ENCODE measurements at places on chromosomes 6 and 20.

- DNase-seq: no peak
These were observed 29.2 kb downstream of the MBOAT1 start for GRCh38 chr6:20182926-20183521.

GRCh38 chr20:31856516-31856915 is 11.1 kb upstream of the FOXS1 start:
- DNase-seq: no peak

DNA sequence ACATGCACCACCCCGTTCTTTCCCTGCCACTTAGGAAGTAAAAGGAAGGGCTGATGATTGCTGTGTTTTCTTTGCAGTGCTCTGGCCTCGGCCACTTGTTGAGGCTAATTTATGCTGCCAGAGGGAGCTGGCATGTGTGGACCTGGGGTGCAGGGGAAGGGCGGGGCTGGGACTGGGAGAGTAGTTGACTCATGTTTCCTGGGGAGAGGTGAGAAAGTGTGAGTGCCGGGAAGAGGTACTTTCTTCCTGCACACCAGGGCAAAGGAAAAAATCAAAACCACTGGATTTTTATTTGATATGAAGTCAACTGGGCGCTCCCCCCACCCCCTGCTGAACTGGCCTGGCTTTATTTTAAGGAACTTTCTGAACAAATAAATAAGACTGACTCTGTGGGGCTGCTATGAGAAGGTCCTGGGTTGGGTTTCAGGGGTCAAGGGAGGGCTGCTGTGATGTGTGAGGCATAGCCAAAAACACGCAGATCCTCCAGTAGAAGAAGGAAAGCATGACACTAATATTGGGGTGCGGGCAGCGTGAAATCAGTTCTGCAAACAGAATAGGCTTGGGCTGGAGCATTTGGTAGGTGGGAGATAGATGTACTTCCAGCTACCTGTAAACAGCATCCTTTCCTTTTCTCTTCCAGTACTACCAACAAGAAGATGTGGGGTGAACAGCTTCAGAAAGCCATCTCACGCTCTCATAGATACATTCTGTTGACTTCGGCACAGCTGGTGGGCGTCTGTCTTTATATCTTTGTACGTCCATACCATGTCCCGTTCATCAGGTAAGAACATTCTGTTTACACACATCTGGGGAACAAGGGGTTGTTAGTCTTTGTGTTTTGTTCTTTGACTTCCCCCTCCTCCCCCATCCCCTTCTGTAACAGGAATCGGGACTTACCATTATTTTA is 87.5 kb downstream of the SYNJ2 start:
- no peak for DNase-seq

GRCh38 chr6:74939721-74940620 is 265.9 kb downstream of the COL12A1 start:
- no peak for DNase-seq

- DNase-seq: no peak
These were observed 7.6 kb downstream of the PTPN1 start for GRCh38 chr20:50517817-50518154.

DNA sequence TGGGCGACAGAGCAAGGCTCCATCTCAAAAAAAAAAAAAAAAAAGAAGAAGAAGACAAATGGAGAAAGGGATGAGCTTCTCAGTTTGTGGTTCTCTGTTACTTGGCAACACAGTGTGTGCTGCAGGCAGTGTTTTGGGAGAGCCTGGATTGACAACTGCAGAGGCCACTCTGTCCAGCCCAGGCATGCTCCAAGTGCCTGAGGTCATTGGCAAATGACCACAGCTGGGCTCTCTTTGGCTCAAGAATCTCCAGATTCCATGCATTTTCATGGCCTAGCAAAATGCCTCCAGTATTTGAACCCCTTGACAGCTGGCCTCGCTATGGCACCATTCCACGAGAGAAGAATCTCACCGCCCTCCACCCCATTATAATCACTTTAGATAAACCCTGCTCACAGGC is 126.2 kb downstream of the ANKRD60 start:
- DNase-seq: no peak

- no peak for DNase-seq
These were observed 241.8 kb downstream of the ANKRD60 start for GRCh38 chr20:57986666-57987065.

DNA sequence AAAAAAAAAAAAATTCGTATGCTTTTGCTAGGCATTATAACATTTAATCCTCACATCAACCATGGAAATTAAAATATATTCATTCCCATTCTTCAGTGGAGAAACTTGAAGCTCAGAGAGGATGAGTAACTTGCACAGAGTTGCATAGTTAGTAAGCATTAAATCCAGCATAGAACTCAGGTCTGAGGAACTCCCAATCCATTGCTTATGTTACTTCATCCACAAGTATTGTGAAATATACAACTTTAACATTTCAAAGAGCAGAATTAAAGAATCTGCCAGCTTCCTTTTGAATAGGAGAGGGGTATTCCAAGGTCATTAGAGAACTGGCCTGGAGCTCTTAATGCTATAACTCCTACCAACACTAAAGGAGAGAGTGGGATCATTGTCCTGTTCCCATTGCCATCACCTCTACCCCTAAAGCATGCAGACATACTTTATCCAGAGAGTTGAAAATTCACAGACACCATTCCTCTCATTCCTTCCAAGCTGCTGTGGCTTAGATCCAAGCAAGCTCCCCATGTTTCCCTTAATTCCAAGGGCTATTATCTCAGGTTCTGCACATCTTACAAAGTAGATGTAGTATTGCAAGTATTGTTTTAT is 91.9 kb downstream of the FLRT3 start:
- DNase-seq: no peak

DNA sequence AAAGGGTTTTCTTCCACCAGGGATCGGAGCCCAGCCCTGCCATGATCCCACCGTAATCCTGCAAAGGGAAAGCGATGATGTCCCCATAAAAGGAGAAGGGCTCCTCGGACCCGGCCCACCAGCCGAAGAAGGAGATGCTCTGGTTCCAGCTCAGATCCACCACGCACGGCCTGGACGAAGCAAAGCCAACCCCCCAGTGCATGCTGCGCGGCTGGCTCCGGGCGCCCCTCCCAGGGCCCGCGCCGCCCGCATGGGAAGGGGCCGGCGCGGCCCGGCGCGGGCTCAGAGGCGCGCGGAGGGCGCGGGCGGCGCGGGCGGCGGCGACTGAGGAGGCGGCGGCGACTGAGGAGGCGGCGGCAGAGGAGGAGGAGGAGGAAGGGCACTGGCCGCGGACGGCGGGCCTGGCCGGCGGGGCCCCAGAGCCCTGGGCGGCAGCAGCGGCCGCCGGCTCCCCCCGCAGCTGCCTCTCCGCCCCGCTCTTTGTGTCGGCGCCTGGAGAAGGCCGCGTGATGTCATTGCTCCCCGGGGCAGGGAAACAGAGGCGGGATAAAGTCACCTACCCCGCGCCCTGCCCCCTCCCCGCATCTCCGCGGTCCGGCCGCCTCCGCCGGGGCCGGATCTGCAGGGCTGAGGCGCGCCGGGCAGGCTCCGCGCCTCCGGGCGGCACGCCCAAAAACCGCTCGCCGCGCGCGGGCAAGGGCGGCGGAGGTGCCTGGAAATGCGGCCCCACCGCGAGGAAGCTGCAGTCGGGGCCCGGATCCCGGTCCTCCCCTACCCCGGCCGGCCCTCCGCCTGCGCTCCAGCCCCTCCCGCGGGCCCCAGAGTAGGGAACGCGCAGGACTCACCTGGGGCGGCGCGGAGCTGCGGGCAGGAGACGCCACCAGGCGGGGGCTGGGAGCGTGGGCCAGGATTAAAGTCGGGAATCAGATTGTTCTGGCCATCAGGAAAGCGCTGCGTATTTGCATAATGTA is at the start of gene FAXC:
Gene FAXC (minus strand): TSS at position 504 of the 971 bp plus-strand sequence. CDS start 302 bp downstream, at position 202.
- peak; percentile 30 for DNase-seq

- no peak for DNase-seq
These were observed 35.0 kb upstream of the MDGA1 start for GRCh38 chr6:37732688-37733087.

DNA sequence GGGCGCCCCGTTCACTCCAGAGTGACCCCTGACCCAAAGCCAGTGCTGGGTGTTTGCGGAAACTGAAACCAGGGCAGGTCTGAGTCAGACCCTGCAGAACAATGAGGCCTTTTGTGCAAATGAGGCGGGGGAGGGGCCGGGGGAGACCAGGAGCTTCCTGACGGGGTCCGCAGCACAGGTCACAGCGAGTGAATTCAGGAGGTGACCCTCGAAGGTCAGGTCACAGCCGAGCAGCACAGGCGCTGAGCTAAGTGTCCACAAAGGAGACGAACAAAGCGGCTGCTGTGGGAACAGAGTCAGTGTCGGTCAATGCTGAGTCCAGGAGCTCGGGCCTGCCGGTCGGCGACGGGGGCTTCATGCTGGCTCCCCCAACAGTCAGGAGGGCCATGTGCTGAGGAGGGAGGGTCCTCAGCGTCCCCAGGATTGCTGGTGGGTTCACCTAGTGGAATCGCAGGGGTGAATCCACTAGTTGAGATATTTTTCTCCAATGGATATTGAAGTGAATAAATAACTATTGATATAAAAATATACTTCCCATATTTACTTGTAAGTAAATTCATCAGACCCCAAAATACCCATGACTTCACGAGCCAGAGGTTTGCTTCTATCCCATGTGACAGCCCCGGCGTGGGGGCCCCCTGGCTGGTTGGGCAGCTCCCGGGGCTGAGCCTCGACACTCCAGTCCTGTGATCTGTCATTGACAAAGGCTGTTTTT is 188.4 kb upstream of the SULF2 start:
- DNase-seq: no peak

DNA sequence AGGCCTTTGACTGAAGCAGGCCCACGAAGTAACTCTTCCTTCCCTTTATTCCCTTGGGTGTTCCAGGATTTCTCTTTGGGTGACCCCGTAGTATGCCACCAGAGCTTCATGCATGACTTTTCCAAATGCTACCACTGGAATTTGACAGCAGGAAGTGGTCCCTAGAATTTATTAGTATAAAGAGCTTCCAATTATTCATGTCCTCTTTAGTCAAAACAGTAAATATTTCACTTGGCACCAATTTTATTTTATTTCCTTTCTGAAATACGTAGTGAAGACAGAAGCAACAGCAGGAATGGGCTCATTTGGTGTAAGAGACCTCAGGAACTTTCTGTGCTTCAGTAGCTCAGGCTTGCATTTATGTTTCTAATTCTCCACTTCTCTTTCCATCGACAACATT is 151.3 kb downstream of the LCA5 start:
- peak; percentile 18 for DNase-seq

DNA sequence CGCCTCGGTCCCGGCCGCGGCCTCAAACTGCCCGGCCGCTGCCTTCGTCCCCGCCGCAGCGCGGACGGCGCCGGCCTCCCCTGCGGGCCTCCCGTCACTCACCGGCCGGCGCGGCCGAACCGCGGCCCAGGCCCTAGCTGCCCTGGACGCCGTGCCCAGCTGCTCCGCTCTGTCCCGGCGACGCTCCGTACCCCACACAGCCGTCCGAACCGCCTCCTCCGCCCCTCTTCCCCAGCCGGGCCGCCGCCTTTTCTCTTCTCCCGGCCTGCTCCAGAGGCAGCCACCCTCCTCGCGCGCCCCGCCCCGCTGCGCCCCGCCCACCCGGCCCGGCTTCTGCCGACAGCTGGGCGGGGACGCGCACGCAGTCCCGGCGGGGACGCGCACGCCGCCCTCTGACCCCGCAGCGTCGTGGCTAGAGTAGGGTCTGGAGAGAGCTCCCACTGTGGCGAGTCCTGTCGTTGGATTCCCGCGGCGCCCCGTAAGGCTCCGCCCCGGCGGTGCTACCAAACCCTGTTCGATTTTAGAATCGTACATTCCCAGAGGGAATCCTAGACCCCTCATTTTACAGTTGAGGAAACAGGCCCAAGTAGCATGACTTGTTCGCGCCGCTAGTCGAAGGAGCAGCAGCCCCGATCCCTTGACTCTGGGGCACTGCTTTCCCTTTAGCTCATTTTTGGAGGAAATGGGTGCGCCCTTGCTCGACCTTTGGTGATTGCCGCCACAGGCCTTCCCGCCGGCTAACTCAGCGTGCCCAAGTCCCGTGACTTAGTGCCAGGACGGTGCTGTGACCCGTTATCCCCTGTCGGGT is at the start of gene FBXO30:
Gene FBXO30 (minus strand): TSS at position 295 of the 808 bp plus-strand sequence. CDS start 8,390 bp downstream, outside the sequence.
- DNase-seq: peak; percentile 91

DNA sequence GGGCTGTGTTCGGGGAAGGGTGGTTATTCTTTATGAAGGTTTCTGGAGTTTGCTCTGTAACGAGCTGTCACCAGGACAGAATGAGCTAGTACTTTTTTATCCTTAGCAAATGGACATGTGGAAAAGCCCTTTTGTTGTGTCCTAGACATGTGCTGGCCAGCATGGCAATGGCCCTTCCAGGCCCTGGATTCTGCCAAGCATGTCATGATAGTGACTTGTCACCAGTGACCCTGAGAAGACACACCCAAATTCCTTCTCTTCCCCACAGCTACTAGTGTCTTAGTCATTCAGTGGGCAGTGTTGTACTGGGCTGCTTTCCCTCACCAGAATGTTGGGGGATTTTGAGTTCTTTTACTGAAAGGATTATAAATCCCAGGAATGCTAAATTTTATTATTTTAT is 74.0 kb upstream of the XRN2 start:
- DNase-seq: no peak

GRCh38 chr6:137820425-137820824 is 46.6 kb upstream of the TNFAIP3 start:
- DNase-seq: no peak

DNA sequence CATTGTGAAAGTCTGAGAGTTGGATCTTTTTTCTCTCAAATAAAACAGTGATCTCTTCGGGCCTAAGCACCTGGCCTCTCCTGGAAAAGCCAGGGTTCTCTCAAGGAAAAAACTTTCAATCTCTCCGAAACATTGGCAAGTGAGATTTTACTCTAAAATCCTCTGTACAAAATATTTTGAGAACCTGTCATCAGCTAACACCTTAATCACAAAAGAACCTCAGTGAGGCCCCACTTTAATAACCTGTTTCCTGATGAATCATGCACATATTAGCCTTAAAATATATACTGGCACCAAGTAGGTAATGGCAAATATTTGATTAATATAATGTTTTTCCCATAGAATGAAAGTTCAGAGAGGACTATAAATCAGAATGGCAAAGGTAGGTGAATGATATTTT is 177.9 kb downstream of the FRK start:
- no peak for DNase-seq

- no peak for DNase-seq
These were observed 1.6 kb upstream of the LY86 start for GRCh38 chr6:6586671-6587526.

DNA sequence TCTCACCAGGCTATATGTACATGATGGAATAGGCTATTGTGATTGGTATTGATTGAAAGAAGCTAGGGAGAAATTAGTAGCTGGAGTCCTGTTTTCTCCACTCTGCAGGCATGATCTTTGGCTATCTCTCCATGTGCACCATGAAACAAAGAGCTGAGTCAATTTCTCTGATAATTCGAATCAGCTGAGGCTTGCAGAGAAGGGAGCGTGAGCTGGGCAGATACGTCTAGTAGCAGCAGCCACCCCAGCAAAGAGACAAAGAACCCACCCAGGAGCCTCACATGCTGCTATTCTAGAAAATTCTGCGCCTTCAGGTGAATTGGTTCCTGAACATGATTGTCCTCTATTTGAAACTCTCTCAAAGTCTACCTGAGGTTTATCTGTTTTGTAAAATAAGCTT is 6.9 kb upstream of the SGK1 start:
- DNase-seq: no peak

- DNase-seq: peak; percentile 72
These were observed 5.6 kb upstream of the HLA-DOA start for GRCh38 chr6:33014841-33015634.

GRCh38 chr6:3195695-3196497 is 31.6 kb downstream of the TUBB2B start:
- DNase-seq: peak; percentile 74

- DNase-seq: no peak
These were observed 1.6 kb upstream of the PCK1 start for GRCh38 chr20:57559289-57559634.

- no peak for DNase-seq
These were observed 118.0 kb downstream of the DLL1 start for GRCh38 chr6:170172825-170173256.

- DNase-seq: no peak
These were observed 386.0 kb downstream of the RNGTT start for GRCh38 chr6:88577461-88577860.
